Caki2 (cell line): ENCODE measurements at places on chromosomes 12 and 14. TPM values are rescaled to one million over a fixed set of nuclear protein-coding genes. Genes with fewer than 3 reads are reported as not detected.

GRCh38 chr12:75389706-75390105, 1.2 kb upstream of the GLIPR1L2 start:
- peak; percentile 18 for DNase-seq

The KRT6A gene
- total RNA-seq = not detected in 2 replicates

GRCh38 chr14:106509176-106509575, 982.8 kb downstream of the TMEM121 start:
- no peak for DNase-seq

The KRT72 gene
- not detected in 2 replicates for total RNA-seq

The DTX1 gene
- not detected in 2 replicates for total RNA-seq

The MMP17 gene
- 1.0 and 4.5 TPM in 2 replicates for total RNA-seq

- DNase-seq = peak; percentile 9
These were observed 55.1 kb downstream of the CMAS start for GRCh38 chr12:22100958-22101748.

GRCh38 chr12:54300732-54301427, at the start of gene NFE2:
TSS of gene NFE2 (minus strand) at chr12:54301015. CDS start at chr12:54295248, 5,767 bp downstream.
- DNase-seq = no peak
